ENCODE measurements at places on chromosomes 13 and 19.
A peak's percentile ranks its signal among the peaks of the same experiment; 100 is the strongest.

DNA sequence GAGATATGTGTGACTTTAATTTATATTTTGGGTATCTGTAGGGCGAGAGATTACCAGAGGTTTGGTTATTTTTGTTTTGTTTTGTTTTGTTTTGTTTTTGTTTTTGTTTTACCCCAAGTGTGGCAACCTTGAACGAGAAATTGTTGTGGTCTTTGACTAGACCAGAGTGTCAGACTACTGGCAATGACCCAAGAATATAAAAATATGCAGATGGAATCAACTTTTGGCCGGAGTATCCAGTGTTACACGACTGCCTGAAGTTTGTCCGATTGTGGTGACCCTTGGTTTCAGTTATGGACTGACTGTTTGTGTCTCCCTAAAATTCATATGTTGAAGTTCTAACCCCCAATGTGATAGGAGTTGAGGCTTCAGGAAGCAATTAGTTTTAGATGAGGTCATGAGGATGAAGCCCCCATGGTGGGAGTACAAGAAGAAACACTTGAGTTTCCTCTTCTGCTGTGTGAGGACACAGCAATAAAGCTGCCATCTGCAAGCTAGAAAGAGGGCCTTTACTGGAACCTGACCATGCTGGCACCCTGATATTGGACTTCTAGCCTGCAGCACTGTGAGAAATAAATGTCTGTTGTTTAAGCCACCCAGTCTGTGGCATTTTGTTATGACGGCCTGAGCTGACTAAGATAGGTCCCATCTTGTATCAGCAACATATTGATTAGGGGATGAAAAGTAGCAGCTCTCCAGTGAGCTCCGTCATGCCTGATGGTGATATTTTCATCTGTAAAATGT, 261.7 kb downstream of the MTUS2 start:
- DNase-seq, result no peak

- no peak for DNase-seq
These were observed 233 bp downstream of the ZNF561 start for GRCh38 chr19:9620842-9621155.

- peak; percentile 91 for DNase-seq
These were observed 286.5 kb downstream of the MYO16 start for GRCh38 chr13:108915634-108916512.

DNA sequence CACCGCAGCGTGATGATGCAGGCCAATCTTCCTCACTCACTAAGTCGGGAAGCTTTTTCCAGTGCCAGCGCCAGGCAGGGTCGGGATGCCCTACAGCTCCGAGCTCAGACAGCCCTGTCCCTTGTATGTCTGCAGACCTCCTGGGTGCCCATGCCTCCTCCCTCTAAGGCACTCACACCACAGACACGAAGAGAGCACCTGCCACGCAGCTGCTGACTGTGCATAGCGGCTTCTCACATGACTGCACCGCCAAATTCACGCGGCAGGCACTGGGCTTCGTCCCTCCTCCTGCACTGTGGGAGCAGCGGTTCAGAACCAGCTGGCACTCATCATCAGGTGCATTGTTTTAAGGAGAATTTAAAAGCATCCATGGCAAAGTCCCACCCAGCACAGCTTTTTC, 88.1 kb downstream of the SLC7A1 start:
- no peak for DNase-seq

GRCh38 chr19:41958367-41959055, 610 bp downstream of the RABAC1 start:
- DNase-seq, result peak; percentile 64

All from HepG2 (cell line).